Activated CD8-positive, alpha-beta T cell treated with anti-CD3 and anti-CD28 coated beads for 36 hours (primary cell): ENCODE measurements at places on chromosomes 12 and 14. TPM values are rescaled to one million over a fixed set of nuclear protein-coding genes. Genes with fewer than 3 reads are reported as not detected.
A peak's percentile ranks its signal among the peaks of the same experiment; 100 is the strongest.

DNA sequence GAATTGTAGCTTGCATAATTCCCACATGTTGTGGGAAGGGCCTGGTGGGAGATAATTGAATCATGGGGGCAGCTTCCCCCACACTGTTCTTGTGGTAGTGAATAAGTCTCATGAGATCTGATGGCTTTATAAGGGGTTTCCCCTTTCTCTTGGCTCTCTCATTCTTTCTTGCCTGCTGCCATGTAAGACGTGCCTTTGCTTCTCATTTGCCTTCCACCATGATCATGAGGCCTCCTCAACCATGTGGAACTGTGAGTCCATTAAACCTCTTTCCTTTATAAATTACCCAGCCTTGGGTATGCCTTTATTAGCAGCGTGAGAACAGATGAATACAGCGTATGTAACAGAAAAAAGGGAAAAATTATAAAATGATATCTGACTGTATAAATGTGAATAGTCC lies 21.1 kb downstream of the C12orf71 start:
- H3K4me3 ChIP-seq: no peak overlapping the region
- peaks cover 6% of the 10 kb centered on the region for H3K36me3 ChIP-seq
- H3K27me3 ChIP-seq: no peaks in the 10 kb centered on the region
- H3K27ac ChIP-seq: no peak overlapping the region

GRCh38 chr14:95811813-95812212 lies 64.8 kb upstream of the TUNAR start:
- H3K27me3 ChIP-seq: peaks cover 13% of the 10 kb centered on the region
- no peak for DNase-seq
- H3K36me3 ChIP-seq: no peaks in the 10 kb centered on the region
- no peak overlapping the region for H3K4me3 ChIP-seq

DNA sequence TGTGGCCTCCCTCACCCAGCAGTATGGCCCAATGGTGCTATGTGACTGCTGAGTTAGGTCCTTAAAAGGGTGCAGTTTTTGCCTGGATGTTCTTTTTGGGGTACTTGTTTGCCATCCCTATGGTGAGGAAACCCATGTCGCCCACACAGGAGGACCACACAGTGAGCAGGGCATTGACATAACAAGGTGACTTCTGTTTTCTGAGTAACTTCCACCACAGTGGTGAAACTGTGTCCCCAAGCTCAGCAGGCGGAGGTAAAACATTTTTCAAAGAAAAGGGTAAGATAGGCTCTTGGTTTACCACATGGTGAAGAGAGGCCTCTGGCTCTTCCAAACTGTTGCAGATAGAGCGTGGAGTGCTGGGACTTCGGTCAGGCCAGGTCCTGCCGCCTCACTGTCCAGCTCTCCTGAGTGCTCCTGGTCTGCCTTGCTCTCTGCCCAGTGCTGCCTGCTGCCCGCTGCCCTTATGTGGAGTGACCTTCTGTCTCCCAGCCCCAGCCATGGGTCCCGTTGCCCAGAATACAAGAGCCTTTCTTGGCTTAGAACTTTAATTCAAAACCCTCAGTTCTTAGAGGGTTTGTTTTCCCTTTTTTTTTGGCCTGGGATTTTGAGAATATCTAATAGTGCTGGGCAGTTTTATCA lies 54.0 kb downstream of the TRAF3 start:
- peak overlapping the region; percentile 80 for H3K27ac ChIP-seq
- no peak overlapping the region for H3K4me3 ChIP-seq
- peak; percentile 67 for DNase-seq
- H3K4me1 ChIP-seq: peaks cover 55% of the 10 kb centered on the region
- peaks cover 31% of the 10 kb centered on the region for H3K36me3 ChIP-seq
- no peaks in the 10 kb centered on the region for H3K27me3 ChIP-seq

- no peaks in the 10 kb centered on the region for H3K36me3 ChIP-seq
- peaks cover 34% of the 10 kb centered on the region for H3K4me1 ChIP-seq
- H3K27ac ChIP-seq: no peak overlapping the region
- H3K27me3 ChIP-seq: no peaks in the 10 kb centered on the region
Observed at GRCh38 chr14:68399971-68400370, 392.9 kb downstream of the ZFP36L1 start.

GRCh38 chr14:94690896-94691659 lies 78.8 kb downstream of the GSC start:
- no peak overlapping the region for H3K27ac ChIP-seq
- no peaks in the 10 kb centered on the region for H3K36me3 ChIP-seq
- H3K4me1 ChIP-seq: no peaks in the 10 kb centered on the region

GPD1 gene
- 0.16 TPM for total RNA-seq
